Stimulated activated CD8-positive, alpha-beta memory T cell treated with anti-CD3 and anti-CD28 coated beads, Interleukin-2, amount 100 ng/mL, for 48 hours (primary cell): ENCODE measurements at places on chromosomes 16 and 17.
A peak's percentile ranks its signal among the peaks of the same experiment; 100 is the strongest.

- DNase-seq: no peak
These were observed 211.7 kb upstream of the GSE1 start for GRCh38 chr16:85401370-85401916.

GRCh38 chr16:27193300-27193990 lies 9.9 kb upstream of the KDM8 start:
- DNase-seq: no peak

DNA sequence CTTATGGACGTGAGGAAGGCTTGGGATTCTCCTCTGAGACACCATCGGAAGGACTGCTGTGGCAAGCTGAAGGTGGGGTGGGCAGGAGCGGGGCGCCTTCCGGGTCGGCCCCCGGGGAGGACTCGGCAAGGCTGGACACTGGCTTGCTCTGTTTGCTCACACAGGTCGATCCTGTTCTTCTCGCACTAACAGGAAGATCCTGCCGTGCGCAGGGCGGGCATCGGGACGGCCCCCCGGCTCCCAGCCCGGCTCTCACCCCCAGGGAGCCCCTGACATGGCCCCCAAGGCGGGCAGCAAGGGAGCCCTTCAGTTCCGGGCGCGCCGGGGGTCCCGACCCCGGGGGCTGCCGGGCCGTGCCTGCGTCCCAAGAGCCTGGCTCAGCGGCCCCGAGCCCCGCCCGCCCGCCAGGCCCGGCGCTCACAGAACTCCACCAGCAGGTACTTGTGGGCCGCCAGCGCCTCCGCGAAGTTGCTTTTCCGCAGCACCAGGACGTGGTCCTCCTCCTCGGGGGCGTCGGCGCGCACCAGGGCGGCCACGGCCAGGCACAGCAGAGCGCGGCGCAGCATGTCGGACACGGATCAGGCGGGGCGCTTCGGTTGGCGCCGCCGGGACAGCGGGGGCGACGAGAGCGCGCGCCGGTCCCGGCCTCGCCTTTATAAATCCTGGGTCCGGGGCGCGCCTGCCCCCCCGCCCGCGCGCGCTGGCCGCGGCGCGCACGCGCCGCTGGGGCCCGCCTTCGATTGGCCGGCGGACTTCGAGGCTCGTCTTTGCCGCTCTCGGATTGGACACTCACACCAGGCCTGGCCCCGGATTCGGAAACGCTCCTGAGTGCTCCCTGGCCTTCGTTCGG lies at the start of gene P4HB:
Gene P4HB, minus strand, starts transcription at position 630 of the 850 bp plus-strand sequence. Its CDS starts 64 bp downstream, at position 566.
- no peak for DNase-seq

GRCh38 chr17:13302983-13303382 lies 285.2 kb upstream of the ELAC2 start:
- no peak for DNase-seq

DNA sequence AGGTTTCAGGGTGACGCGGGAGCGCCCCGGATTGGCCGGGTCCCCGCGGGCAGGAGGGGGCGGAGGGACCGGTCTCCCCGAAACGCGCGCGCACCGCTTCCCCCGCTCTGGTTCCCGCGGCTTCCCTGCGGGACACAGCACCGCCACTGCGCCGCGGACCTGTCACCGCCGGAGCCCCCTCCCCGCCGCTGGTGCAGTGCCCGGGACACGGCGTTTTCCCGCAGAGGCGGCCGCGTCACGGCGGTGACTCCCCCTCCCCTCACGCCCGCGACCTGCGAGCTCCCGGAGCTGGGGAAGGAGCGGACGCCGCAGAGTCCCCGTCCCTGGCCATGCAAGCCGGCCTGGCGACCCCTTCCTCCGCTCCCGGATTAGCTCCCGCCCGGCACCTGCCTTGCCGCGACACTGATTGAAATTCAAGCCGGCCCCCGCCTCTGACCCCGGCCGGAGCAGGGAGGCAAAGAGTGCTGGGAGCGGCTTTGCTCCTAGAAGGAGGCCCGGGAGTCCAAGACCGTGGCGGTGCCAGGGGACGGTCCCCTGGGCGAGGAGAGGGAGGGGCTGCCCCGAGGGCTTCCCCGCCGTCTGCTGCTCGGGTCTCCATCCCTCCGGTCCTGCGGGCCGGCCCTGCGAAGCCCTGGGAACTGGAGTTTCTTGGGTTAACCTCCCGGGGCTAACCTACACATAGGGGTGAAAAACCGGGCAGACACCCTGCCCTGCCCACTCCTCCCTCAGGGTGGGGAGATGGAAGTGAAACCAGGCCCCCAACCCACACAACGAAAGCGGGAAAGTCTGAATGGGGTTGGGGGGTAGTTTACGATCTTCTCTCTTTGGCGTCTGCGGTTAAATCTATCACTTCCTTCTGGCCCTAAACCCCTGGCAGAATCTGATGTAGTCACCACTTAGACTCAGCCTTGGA lies 1.0 kb downstream of the RHBDL3 start:
- peak; percentile 15 for DNase-seq

DNA sequence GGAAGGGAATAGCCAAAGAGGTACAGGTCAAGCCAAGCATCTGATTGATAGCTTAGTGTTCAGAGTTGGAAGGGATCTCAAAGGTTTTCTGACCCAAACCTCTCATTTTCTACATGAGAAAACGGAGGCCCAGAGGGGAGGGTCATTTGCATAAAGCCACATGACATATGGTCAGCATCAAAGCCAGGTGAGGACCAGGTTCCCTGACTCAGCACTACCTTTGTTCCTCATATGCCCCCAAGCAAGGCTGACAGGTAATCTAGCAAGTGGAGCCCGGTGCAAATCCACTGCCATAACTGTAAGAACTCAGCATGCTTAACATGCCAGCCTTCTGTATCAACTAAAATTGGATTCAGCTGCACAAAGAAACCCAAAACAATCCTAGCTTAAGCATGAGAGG lies 28.2 kb upstream of the CCL1 start:
- no peak for DNase-seq

DNA sequence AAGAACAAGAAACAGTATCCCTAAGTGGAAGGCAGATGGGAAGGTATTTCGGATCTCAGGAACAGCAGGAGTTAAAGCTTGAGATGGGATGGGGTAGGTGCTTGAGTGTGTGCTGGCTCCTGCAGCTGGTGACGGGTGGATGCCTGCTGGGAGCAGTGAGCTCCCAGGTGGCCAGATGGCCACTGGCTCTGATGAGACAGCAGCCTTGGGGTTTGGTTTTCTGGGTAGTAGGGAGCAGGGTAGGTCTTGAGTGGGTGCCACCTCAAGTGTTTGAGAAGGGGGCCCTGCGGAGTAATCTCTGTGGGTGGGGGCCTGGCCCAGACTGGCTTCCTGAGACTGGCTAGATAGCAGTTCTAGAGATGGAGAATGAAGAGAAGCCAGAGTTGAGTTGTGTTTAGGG lies 10.3 kb downstream of the EPN2 start:
- DNase-seq: no peak

- DNase-seq: peak; percentile 40
These were observed 19.9 kb upstream of the ZNF750 start for GRCh38 chr17:82859431-82860403.

DNA sequence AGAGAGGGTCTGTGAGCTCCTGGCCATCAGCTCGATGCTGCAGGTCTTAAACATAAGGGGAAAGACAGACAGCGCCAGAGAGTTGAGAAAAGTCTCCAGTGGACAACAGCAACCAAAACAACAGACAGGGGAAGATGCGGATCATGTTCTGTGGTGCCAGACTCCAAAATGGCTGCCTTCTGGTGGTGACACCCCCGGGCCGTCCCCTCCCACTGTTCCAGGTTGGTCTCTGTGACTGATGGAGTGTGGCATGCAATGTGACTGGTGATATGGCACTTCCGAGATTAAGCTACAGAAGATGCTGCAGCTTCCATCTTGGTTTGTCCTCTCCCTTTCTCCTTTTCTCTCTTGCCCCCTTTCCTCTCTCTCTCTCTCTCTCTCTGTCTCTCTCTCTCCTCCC lies 40.4 kb upstream of the RBFOX3 start:
- no peak for DNase-seq

- no peak for DNase-seq
These were observed 2.9 kb downstream of the CRHR1 start for GRCh38 chr17:45787044-45787443.

- no peak for DNase-seq
These were observed 712 bp upstream of the SPECC1 start for GRCh38 chr17:20008242-20009051.

DNA sequence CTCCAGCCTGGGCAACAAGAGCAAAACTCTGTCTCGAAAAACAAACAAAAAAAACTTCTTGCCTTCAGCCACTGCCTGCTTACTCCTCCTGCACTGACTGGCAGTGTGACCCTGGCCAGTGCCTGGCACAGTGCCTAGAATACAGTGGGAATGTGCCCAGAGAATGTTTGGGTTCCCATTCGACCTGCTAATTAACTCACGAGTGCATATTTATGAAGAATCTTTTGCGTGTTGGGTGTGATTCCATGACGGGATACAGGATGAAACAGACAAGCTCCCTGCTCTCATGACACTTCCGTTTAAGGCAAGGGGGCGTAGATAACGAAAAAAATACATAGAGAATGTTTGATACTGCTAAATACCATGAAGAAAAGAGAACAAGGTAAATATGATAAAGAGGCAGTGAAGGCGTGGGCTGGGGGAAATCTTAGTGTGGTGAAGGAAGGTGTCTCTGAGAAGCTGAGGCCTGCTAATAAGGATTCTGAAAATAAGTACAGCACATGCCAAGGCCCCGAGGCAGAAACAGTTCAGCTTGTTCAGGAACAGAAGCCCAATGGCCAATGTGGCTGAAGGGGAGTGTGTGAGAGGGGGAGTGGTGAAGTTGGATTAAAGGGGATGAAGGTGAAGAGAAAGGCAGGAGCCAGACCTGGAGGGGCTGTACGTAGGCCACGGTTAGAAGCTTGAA lies 4.3 kb downstream of the ABI3 start:
- DNase-seq: no peak

GRCh38 chr17:78258323-78259191 lies 27.1 kb downstream of the TMEM235 start:
- peak; percentile 25 for DNase-seq

- no peak for DNase-seq
These were observed 17.3 kb upstream of the SPN start for GRCh38 chr16:29645694-29646187.

- peak; percentile 14 for DNase-seq
These were observed 18.0 kb downstream of the FAM234A start for GRCh38 chr16:252366-253337.

DNA sequence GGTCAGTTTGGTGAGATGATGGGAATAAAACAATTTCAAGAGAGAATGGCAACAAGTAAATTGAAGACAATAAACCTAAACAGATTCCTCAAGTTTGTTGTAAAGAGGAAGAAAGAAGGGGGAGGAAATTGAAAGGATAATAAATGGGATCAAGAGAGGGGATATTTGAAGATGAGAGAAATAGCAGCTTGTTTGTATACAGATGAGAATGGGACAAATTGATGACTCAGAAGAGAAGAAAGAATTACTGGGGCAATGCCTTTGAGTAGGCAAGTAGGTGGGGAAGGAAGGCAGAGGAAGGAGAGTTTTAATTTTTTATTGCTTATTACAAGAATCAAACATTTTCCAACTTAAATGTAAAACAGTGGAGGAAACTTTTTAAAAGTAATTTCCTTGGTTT lies 98.3 kb downstream of the CHD9 start:
- DNase-seq: no peak

DNA sequence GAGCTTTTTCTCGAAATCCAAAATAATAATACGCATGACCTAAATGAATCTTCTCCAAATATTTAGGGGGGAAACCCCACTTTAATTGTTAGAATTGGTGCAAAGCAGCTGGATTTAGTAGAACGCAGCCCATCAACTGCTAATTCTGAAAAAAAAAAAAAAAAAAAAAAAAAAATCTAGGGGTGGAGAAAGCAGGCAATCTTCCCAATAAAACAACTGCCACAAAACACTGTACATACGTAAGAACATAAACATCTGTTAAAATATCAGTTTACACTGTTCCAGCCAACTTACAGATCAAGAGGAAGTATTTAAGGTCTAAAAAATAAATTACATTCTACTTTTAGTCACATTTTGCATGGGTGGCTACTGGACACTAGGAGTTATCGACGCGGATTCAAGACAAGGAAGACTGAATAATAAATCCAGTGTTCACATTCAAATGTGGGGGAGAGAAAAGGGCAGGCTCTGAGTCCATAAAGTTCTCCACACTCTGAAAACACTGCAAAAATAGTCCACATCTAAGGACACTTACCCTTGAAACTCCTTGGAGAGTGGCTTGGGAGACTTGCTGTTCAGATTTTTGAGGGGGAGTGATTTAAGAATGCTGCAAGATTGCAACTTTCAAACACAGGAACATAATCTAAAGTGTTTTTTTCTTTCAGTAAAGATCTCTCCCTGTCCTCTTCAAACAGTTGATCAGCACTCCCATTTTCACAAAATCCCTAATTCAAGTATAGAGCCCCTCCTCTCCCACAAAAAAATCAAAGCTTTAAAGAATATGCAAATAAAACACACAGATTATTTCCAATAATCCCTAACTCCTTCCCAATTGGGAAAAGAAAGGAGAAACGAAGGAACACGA lies 1.3 kb downstream of the APPBP2 start:
- no peak for DNase-seq

DNA sequence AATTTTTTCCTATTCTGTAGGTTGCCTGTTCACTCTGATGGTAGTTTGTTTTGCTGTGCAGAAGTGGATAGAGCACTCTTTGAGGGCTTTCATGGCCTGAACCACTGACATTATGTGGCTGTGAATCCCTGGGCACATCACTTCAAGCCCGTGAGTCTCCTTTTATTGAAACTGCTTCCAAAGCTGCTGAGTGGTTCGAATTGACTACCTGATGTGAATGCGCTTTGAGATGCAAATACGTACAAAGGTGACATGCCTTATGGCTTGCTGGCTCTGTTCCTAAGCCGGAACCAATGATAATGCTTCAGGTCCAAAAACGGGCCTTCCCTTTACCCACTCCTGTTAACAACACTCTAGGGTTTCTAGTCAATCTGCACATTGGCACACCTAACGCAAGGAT lies 34.3 kb downstream of the ASPA start:
- DNase-seq: no peak

DNA sequence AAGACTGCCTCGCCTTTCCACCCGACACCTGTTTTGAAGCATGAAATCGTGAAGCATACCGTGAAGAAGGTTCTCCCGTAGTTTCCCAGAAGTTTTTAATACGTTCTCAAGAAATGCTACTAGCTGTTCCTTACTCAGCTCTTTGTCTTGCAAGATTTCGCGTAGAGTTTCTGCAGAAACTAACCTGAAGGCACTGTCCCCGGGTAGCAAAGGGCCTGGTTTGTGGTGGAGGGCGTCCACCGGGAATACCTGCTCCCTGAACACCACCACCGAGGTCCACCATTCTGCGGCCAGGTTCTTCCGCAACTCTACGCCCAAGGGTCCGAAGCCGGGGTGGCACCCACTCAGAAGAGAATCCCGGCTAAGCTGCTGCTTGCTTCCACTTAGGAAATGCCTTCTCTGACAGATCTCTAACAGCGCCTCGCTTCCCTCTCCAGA lies 487 bp downstream of the POLG2 start:
- DNase-seq: no peak

DNA sequence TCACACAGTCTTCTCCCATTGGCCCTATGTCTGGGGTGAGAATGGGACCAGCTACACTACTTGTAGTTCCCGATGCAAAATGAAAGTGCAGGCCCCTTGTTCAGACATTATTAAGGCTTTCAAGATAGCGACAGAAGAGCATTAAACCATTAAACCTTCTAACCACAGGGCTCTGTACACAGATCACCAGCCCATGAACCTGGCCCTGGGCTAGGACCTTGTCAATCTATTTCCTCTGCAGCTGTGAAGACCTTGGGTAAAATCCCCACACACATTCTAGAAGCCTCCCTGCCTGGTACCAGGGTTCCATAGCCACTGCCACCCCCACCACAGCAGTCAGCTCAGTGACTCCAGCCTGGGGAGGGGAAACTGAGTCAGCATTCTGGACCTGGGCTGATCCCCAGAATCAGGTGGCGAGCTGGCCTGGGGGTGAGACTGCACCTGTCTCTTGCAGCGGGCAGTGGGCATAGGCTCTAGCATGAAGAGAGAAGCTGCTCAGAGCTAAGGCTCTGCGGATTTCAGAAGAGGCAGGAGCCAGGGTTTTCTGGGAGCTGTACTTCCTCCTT lies 119.7 kb upstream of the LHX1 start:
- no peak for DNase-seq
